Suppressor macrophage treated with lipopolysaccharide for 4 hours (primary cell): ENCODE measurements at places on chromosomes 2 and 18.
A peak's percentile ranks its signal among the peaks of the same experiment; 100 is the strongest.

- peak; percentile 39 for DNase-seq
Measured at GRCh38 chr2:37987098-37987775, 62.1 kb downstream of the RMDN2 start.

DNA sequence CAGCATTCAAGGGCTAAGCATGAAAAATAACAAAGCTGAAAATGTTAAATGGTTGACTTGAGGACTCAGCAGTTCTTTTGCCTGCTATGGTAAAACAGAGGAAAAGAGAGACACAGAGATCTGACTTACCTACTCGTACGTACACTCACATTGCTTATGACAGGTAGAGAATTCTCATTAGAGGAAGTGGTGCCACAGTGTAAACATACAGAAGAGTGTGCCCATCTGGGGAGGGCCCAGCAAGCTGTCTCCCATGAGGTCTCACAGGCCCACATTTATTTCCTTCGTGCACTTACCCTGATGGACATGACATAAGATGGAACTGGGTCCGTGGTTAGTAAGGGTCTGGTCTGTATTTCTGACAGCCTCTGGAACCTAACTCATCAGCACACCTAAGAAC, 729.1 kb downstream of the BCL11A start:
- no peak for DNase-seq

DNA sequence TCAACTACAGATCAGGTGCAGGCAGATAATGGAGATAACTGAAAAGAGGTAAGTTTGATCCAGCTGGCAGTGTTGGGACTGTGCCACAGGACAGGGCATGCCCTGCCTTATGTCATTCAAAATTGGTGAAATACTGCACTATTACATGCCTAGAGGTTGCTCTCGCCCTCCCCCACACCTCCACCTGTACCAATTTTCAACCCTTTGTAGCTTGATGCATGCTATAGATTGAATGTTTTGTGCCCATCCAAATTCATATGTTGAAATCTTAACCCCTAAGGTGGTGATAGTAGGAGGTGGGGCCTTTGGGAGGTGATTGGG, 72.1 kb upstream of the LYPD6B start:
- no peak for DNase-seq

GRCh38 chr2:26610504-26611335, 30.4 kb downstream of the CIB4 start:
- no peak for DNase-seq

DNA sequence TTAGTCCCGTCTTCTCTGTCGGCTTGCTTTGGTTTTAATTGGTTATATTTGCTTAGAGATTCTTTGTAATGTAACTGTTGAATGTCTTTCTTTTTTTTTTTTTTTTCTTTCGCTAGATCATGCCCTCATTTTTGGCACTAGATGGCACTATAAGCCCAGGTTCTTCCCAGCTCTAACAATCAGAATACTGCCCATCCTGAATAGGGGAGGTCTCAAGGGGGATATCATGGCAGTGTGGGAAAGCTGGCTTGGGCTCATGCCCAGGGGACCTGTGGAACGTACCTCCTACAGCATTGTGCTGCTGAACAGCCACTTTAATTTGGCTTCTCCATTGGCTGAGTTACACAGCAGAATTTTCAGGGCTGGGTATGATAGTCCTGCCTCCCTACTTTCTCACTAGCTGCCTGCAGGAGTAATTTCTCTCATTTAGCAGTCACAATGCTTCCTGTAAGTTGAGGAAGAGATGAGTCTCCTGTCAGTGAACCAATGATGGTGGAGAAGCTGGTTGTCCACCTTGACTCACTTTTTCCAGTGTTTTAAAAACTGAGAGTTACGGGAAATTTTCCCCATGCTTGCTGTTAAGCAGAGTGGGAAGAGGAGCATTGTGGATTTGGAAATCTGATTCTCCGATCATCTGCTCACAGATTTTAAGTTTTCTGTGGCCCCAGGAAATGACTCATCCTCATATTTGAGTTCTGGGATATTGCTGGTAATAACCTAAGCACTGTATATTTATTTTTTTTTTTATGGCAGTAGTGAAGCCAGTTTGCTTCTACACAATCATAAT, 47.2 kb downstream of the RAD51AP2 start:
- DNase-seq = peak; percentile 21

DNA sequence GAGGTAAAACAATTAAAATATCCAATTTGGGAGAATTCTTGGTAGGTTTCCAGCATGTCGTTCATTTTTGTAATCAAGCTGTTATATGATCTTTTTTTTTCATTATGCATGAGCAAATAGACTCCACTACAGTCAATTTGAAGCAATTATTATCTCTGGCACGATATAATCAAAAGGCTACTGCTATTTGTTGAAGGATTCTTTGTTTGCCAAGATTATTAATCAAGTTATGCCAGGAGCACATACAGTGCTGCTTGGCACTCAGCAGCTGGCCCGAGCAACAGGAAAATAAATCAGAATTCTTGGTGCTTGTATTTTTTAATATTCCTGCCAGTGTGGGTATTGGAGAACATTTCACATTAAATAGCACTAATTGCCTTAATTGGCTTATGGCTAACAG, 279.5 kb downstream of the RND3 start:
- DNase-seq = no peak

GRCh38 chr2:134401081-134401497, 147.2 kb downstream of the MGAT5 start:
- no peak for DNase-seq
